Tibial nerve (tissue), 4 donors: ENCODE measurements at places on chromosomes 13 and 19. TPM values are rescaled to one million over a fixed set of nuclear protein-coding genes. Genes with fewer than 3 reads are reported as not detected.

- H3K27ac ChIP-seq, result no peak overlapping the region
- no peaks in the 10 kb centered on the region for H3K36me3 ChIP-seq
- no peaks in the 10 kb centered on the region for H3K4me1 ChIP-seq
- no peak for DNase-seq
- H3K27me3 ChIP-seq, result no peaks in the 10 kb centered on the region
- no peak overlapping the region for H3K4me3 ChIP-seq
These were observed 163.1 kb downstream of the STK24 start for GRCh38 chr13:98413796-98414195.

GRCh38 chr19:41928754-41929535 lies 696 bp upstream of the ERFL start:
- peaks cover 99% of the 10 kb centered on the region for H3K27me3 ChIP-seq
- no peaks in the 10 kb centered on the region for H3K4me1 ChIP-seq
- no peaks in the 10 kb centered on the region for H3K36me3 ChIP-seq
- H3K27ac ChIP-seq, result no peak overlapping the region

DNA sequence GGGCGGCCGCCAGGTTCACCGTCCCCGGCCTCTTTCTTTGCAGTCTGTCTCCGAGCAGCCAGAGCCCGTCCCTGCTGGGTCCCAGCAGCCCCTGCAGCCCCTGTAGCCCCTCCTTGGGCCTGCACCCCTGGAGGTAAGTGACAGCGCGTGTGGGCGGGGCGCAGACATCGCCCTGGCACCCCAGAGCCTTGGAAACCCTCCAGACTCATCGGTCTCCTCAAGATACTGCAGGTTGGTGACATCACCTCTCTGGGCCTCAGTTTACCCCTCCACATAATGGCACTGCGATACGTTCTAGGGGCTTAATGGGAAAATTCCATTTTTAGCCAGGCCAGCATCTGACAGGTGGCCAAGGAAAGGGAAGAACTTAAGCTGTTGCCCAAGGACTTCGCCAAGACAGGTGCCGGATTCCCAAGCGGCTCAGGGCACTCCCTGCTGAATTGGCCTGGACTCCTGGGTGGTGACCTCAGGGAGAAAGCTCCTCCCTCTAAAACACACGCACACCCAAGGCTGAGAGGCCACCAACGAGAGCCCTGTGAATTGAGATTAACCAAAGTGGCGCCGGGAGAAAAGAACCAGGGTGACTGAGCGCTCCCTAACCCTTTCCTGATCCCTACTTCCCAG lies 13.1 kb downstream of the MAST3 start:
- H3K27ac ChIP-seq, result peak overlapping the region; percentile 84
- no peaks in the 10 kb centered on the region for H3K36me3 ChIP-seq
- H3K27me3 ChIP-seq, result peaks cover 12% of the 10 kb centered on the region
- peaks cover 11% of the 10 kb centered on the region for H3K4me1 ChIP-seq
- no peak for DNase-seq

- no peak for DNase-seq
These were observed 57.9 kb downstream of the RFC3 start for GRCh38 chr13:33875618-33876401.

DNA sequence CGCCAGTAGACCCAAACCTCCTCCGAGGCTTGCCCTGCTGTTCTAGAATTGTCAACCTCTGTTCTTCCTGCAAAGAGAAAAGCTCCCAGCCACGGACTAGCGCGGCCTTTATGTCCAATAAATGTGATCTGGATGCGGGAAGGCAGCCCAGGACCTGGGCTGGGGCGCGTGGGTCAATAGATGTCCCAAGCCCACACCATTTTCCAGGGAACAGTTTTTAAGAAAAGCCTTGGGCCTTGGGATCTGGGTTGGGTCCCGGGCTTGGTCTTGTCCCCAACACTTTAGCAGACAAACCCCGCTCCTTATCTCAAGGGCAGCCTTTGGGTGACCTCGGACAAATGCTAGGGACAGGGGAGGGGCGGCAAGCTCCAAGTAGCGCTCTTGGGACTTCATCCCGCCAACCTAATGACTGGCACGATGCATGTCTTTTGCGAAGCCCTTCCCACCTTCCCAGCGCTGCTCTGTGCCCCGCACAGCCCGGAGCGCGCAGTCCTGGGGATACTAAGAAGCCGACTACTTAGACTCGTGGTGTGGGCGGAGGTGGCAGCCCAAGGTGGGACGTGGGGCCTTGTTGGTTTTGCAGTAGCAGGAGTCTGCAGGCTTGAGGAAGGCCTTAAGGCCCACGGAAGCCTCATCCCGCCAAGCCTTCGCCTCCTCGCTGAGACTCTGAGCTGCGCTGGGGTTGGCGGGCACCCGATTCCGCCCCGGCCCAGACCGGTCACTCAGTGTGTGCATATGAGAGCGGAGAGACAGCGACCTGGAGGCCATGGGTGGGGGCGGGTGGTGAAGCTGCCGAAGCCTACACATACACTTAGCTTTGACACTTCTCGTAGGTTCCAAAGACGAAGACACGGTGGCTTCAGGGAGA lies 10.8 kb downstream of the SOX21 start:
- H3K36me3 ChIP-seq, result no peaks in the 10 kb centered on the region
- no peaks in the 10 kb centered on the region for H3K27me3 ChIP-seq
- H3K4me1 ChIP-seq, result no peaks in the 10 kb centered on the region
- H3K4me3 ChIP-seq, result no peak overlapping the region

GRCh38 chr19:51065221-51065960 lies 499 bp upstream of the KLK13 start:
- no peak overlapping the region for H3K4me3 ChIP-seq
- no peak for DNase-seq
- H3K36me3 ChIP-seq, result no peaks in the 10 kb centered on the region
- H3K27ac ChIP-seq, result no peak overlapping the region
- H3K4me1 ChIP-seq, result no peaks in the 10 kb centered on the region
- peaks cover 25% of the 10 kb centered on the region for H3K27me3 ChIP-seq

DNA sequence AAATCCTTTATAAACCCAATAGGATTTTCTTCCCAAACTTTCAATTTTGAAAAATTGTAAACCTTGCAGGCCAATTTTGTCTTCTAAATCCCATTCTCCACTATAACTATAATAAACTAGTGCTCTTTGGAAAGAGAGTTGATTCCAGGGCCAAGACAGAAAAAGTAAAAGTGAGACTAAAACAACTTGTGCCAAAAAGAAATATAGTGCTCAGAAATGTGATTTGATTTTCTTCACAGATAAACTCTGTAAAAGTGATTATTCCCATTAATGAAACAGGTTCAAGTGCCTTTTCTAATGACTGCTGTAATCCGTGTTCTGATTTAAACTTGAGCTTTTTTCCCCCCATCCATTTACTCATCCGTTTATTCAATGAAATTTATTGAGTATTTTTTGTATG lies 1831.1 kb downstream of the SLITRK5 start:
- no peak for DNase-seq
- no peaks in the 10 kb centered on the region for H3K27me3 ChIP-seq
- H3K36me3 ChIP-seq, result no peaks in the 10 kb centered on the region
- H3K27ac ChIP-seq, result no peak overlapping the region

- H3K27me3 ChIP-seq, result no peaks in the 10 kb centered on the region
- H3K4me3 ChIP-seq, result no peak overlapping the region
- DNase-seq, result no peak
- H3K27ac ChIP-seq, result no peak overlapping the region
- H3K4me1 ChIP-seq, result no peaks in the 10 kb centered on the region
- no peaks in the 10 kb centered on the region for H3K36me3 ChIP-seq
These were observed 997.1 kb downstream of the EFNB2 start for GRCh38 chr13:105538346-105538745.

DNA sequence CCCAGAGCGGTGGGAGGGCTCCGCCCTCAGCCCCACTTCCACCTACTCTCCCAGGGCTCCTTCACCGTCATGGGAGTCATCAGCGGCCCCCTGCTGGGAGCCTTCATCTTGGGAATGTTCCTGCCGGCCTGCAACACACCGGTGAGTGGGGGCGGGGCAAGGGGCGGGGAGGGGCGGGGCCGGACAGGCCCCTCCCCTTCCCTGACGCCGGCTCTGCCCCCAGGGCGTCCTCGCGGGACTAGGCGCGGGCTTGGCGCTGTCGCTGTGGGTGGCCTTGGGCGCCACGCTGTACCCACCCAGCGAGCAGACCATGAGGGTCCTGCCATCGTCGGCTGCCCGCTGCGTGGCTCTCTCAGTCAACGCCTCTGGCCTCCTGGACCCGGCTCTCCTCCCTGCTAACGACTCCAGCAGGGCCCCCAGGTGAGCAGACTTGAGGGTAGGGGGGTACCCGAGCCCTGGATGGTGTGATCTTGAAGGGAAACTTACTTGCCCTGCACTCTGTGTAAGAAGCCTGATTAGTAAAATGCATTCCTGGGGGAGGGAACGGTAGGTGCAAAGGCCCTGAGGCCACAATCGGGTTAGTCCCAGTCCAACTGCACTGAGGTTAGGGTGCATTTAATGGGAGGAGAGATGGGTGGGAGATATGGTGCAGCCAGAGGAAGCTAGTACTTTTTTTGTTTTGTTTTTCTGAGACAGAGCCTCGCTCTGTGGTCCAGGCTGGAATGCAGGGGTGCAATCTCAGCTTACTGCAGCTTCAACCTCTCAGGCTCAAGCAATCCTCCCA lies 12.1 kb downstream of the SLC5A5 start:
- no peaks in the 10 kb centered on the region for H3K4me1 ChIP-seq
- H3K4me3 ChIP-seq, result no peak overlapping the region
- peaks cover 13% of the 10 kb centered on the region for H3K27me3 ChIP-seq
- no peak for DNase-seq

DNA sequence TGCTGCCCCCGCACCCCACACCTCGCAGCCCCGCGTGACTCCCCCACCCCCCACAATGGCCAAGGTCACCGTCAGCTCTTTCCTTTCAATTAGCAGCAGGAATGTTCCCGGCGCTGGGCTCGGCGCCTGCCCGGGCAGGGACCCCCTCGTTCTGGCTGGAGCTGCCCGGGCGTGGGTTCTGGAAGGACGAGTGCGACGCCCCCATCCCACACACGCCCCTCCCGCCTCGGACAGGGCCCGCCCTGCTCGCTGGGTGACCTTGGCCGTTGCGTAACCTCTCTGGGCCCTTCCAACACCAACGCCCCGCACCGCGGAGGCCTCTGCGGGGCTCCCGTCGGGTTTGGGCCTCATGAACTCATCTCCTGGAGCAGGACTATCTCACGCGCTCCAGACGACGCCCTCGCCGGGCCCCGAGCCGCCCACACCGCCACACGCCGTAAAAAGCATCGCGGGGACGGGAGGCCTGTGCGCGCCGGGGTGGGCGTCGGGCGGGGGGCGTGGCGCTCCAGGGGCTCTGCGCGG lies 10.3 kb downstream of the PALM start:
- peaks cover 16% of the 10 kb centered on the region for H3K36me3 ChIP-seq
- H3K27me3 ChIP-seq, result no peaks in the 10 kb centered on the region
- DNase-seq, result peak; percentile 58
- H3K4me3 ChIP-seq, result peak overlapping the region; percentile 14

DNA sequence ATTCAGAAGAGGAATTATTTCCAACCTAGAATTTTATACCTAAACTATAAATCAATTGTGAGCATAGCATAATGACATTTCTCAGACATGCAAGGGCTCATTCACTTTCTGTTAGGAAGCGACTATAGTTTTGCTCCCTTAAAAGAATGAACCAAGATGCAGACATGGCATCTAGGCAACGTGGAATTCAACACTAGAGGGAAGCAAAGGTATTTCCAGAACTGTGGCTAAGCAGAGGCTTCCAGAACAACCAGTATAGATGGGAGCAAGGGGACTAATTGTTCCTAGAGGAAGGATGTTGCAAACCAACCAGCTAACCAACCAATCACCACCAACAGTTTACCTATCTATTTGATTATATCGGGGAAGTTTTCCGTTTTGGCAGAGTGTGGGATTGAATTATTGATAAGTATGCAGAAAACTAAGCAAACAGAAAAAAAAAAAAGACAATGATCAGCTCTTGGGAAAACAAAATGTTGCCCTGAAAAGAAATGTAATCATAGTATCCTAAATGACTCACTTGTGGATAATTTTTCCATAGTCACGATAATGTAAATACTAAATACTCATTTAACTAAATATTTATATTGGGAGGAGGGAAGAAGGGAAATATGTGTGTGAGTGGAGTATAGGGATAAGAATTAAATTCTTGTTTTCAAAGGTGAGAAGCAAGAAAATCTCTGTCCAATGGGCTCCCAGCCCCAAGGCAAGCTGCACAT lies 21.1 kb downstream of the ARL11 start:
- DNase-seq, result no peak
- H3K4me3 ChIP-seq, result no peak overlapping the region
- no peaks in the 10 kb centered on the region for H3K4me1 ChIP-seq
- no peak overlapping the region for H3K27ac ChIP-seq
- no peaks in the 10 kb centered on the region for H3K36me3 ChIP-seq

DNA sequence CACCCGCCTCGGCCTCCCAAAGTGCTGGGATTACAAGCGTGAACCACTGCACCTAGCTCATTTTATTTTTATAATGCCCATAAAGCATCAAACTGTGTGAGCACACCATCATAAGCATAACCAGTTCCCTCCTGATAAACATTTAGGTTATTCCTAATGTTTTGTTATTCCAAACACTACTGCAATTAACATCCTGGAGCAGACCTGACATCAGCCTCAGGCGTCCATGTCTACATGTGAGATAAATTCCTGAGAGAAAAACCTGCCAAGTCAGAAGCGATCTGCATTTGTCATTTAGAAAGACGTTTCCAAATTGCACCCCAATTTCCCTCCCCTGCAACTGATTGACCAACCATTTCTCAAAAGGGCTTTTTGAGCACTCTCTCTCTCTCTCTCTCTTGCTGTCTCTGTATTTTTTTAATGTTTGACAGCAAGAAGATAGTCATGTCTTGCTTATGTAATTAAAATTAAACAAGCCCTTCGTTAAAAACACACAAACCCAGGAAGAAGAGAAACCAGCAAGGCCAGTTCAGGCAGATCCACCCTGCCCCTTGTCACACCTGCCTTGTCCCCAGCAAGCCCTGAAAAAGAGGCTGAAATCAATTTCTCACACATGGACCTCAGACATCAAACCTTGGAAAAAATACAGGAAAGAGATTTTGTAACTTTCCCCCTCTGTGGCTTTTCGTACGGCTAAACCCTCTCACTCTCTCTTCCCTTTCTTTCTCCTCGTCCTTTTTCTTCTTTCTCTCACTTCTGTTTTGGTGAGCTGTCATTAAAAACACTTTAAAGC lies 9.9 kb downstream of the LYPD3 start:
- DNase-seq, result no peak
- no peaks in the 10 kb centered on the region for H3K36me3 ChIP-seq
- H3K4me3 ChIP-seq, result no peak overlapping the region
- no peaks in the 10 kb centered on the region for H3K4me1 ChIP-seq
- H3K27ac ChIP-seq, result no peak overlapping the region

The CYP4F12 gene
- total RNA-seq, result 62.0 TPM

The ERICH4 gene
- total RNA-seq, result not detected

The SHANK1 gene
- total RNA-seq, result 3.3 TPM
